ENCODE measurements at places on chromosomes 1 and 21.

GRCh38 chr1:224521904-224522734, 87.5 kb upstream of the WDR26 start:
- no peaks in the 10 kb centered on the region for H3K36me3 ChIP-seq
- no peaks in the 10 kb centered on the region for H3K4me1 ChIP-seq
- H3K4me3 ChIP-seq: no peak overlapping the region
- DNase-seq: no peak
- H3K27ac ChIP-seq: no peak overlapping the region
- H3K27me3 ChIP-seq: no peaks in the 10 kb centered on the region

- no peaks in the 10 kb centered on the region for H3K4me1 ChIP-seq
- no peak for DNase-seq
- H3K27ac ChIP-seq: no peak overlapping the region
Observed at GRCh38 chr1:156276532-156276931, 6.1 kb downstream of the SMG5 start.

DNA sequence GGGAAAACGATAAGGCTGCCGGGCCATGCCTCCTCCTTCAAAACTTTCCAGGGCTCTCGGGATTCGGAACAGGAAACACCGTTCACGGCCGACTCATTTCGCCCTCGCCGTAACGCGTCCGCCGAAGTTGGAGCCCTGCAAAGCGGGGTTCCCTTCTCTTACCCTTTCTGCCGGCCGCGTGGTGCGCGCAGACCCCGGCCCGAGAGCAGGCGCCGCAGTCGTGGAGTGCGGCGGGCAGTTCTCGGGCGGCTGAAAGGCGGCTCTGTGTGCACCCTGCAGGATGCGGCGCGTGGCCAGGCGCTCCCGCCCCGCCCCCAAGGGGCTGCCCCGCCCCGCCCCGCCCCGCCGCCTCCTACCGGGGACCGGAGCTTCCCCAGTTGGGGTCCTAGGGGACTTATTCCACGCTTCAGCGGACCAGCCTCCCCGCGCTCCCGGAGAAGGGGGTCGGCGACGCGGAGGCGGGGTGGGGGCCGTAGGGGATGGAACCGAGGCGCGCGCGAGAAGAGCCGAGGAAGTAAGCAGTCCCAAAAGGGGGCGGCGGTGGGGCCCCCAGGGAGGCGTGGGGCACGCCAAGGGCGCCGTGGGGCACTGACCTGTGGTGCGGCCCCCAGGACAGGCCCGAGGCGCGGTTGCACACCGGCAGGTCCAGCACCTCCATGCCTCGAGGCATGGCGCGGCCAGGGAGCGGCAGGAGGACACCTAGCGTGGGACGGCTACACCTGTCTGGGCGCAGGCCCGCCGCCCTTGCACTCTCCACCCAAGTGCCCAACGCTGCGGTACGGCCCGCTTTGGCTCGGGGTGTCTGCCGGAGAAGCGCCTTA, at the start of gene MCOLN2:
TSS of gene MCOLN2 (minus strand) at position 268 of the 821 bp plus-strand sequence. CDS start at position 27, 241 bp downstream.
- DNase-seq: peak; percentile 43
- H3K36me3 ChIP-seq: no peaks in the 10 kb centered on the region
- H3K27ac ChIP-seq: no peak within 1 kb of the TSS
- peaks cover 28% of the 10 kb centered on the region for H3K27me3 ChIP-seq
- H3K4me3 ChIP-seq: peak within 1 kb of the TSS; percentile 11
- H3K4me1 ChIP-seq: no peaks in the 10 kb centered on the region

DNA sequence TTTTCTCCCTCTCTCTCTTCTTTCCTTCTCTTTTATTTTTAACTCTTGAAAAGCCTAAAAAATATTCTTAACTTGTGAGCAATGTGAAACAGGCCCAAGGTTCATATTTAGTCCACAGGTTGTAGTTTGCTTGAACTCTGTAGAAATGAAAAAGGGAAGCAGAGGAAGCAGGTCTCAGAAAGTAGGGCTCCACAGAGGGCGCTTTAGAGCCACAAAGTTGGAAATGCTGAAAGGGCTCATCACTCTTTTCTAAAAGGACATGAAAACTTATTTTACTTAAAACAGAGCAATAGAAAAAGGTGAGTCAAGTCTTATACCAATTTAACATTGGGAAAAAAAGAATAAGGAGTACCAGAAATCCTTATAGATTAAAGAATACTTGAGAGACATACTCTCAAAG, 247.0 kb downstream of the USP25 start:
- no peaks in the 10 kb centered on the region for H3K36me3 ChIP-seq
- peak; percentile 53 for DNase-seq
- no peak overlapping the region for H3K27ac ChIP-seq
- H3K4me3 ChIP-seq: no peak overlapping the region
- H3K4me1 ChIP-seq: peaks cover 2% of the 10 kb centered on the region

DNA sequence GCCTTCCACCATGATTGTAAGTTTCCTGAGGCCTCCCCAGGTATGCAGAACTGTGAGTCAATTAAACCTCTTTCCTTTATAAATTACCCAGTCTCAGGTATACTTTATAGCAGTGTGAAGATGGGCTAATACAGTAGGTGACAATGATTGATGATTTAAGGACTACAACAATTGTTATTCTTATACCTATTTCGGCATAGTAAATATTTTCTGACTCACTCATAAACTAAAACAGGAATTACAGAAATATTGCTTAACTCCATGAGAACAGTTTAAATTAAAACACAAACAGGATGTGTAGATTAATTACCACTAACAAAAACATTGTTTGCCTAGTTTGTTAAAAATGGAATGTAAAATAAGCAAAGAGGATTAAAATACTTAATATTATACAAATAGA, 839.9 kb downstream of the LTN1 start:
- H3K4me1 ChIP-seq: no peaks in the 10 kb centered on the region
- no peaks in the 10 kb centered on the region for H3K36me3 ChIP-seq
- H3K27ac ChIP-seq: no peak overlapping the region
- DNase-seq: no peak

GRCh38 chr1:167517535-167518330, 596 bp downstream of the CD247 start:
- no peak overlapping the region for H3K27ac ChIP-seq
- no peaks in the 10 kb centered on the region for H3K36me3 ChIP-seq
- no peaks in the 10 kb centered on the region for H3K27me3 ChIP-seq
- H3K4me1 ChIP-seq: no peaks in the 10 kb centered on the region
- H3K4me3 ChIP-seq: no peak overlapping the region
